Activated CD8-positive, alpha-beta memory T cell treated with anti-CD3 and anti-CD28 coated beads, Interleukin-2, amount 50 U/mL, for 4 hours (primary cell): ENCODE measurements at places on chromosomes 2 and 18.

- no peak for DNase-seq
These were observed 9.3 kb upstream of the FHL2 start for GRCh38 chr2:105407946-105408743.

DNA sequence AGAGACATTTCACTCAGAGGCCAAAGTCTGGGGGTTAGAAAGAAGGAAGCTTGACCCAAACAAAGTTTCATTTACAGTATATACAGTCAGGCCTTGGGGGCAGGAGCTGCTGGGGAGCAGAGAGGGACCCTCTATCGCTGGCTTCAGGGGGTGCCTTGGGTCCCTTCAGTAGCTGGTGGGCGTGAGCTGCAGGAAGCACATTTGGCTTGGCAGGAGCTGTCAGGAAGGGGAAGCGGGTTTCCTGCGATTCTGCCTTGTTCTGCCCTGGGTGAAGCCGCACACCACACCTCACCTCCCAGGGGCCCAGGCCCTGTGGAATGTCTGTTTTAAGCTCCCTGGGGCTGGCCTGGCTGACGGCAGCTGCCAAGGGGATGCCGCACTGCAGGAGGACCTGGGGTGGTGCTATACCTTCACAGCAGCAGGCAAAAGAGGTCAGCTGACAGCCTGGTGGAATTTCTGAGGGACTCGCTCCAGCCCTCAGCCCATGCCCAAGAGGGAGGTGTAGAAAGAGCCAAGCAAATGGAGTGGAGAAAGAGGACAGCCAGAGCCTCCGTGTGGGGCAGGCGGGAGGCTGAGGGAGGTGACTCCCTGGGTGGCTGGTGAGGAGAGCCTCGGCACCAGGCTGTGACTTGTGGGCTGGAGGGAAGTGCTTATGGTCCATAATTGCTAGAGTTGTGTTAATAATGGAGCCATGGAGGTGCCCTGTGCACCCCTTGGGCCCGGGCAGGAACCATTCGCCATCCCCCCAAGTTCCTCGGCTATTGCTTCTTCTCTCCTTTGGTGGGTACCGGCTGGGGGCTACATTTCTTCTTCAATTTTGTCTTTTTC is 43.9 kb downstream of the PSD4 start:
- DNase-seq: no peak

GRCh38 chr2:231483398-231484329 is 19.4 kb upstream of the NCL start:
- peak; percentile 30 for DNase-seq

GRCh38 chr18:189254-189653 is 30.9 kb downstream of the USP14 start:
- no peak for DNase-seq
